LHCN-M2 (cell line): ENCODE measurements at places on chromosomes 1 and 21. TPM values are rescaled to one million over a fixed set of nuclear protein-coding genes. Genes with fewer than 3 reads are reported as not detected.

Gene LYPD8
- total RNA-seq: not detected in 2 replicates

Gene LCE6A
- not detected in 2 replicates for total RNA-seq

Gene AK4
- total RNA-seq: 48.5 and 53.5 TPM in 2 replicates

Gene TRIM62
- total RNA-seq: 11.5 and 11.9 TPM in 2 replicates

Gene KCNA2
- not detected in 2 replicates for total RNA-seq

Gene PGBD5
- 0.06 and 0.29 TPM in 2 replicates for total RNA-seq

Gene FOXJ3
- 33.4 and 34.0 TPM in 2 replicates for total RNA-seq

Gene COPA
- 130 and 149 TPM in 2 replicates for total RNA-seq

Gene NIBAN1
- 0.06 TPM in 2 replicates for total RNA-seq

Gene GBP7
- total RNA-seq: not detected in 2 replicates
